ENCODE measurements at places on chromosomes 11 and 22.

DNA sequence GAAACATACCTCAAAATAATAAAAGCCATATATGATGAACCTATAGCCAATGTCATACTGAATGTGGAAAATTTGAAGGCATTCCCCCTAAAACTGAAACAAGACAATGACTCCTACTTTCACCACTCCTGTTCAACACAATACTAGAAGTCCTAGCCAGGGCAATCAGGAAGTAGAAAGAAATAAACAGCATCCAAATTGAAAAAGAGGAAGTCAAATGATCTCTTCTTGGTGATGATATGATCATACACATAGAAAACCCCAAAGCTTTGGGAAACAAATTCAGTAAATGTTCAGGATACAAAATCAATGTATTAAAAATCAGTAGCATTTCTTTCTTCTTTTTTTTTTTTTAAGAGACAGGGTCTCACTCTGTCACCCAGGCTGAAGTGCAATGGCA, 109.9 kb downstream of the DLG2 start:
- DNase-seq, result no peak

- peak; percentile 43 for DNase-seq
These were observed 6.6 kb downstream of the NEAT1 start for GRCh38 chr11:65429068-65429681.

- DNase-seq, result peak; percentile 2
These were observed 4.2 kb downstream of the CLDN5 start for GRCh38 chr22:19520007-19520406.

DNA sequence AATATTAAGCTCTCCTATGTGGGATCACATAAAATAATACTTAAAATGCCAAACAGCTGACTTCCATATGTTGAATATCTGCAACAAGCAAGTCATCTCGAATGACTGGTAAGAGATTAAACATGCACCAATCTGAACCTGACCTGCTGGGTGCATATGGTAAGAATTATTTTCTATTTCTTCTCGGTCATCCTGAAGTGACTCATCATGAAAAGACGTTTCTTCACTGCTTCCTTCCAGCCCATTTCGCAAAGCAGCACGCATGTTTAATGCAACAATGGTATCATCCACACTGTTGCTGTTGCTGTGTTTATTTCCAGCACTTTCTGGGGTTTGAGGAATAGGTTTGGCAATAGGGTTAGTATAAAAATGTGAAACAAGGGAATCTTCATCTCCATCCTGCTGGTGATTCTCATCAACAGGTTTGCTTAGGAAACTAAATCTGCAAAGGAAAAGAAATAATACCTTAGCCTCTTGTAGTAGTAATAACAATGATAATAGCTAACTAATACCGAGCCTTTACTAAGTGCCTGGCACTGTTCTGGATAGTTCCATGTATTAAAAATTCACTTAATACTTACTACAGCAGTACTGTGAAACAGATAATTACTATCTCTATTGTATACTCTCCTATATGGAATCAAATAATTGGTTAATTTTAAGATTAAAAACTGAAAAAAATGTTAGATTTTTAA, 52.0 kb upstream of the CHRNA10 start:
- no peak for DNase-seq

DNA sequence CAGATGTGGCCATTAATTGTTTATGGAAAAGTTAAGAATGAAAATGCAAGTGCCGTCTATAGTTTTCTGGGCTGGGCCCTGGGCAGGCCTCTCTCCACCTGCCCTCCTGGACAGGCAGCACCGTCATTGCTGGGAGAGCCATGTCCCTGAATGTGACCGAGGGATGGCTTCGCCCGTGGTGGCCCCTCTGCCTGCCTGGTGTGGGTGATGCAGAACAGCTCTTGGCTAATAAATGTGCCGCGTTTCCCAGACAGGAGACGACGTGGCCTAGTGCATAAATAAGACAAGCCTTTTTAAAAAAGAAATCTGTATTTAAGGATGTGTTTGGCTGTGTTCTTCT, 407.3 kb downstream of the TBC1D22A start:
- no peak for DNase-seq

DNA sequence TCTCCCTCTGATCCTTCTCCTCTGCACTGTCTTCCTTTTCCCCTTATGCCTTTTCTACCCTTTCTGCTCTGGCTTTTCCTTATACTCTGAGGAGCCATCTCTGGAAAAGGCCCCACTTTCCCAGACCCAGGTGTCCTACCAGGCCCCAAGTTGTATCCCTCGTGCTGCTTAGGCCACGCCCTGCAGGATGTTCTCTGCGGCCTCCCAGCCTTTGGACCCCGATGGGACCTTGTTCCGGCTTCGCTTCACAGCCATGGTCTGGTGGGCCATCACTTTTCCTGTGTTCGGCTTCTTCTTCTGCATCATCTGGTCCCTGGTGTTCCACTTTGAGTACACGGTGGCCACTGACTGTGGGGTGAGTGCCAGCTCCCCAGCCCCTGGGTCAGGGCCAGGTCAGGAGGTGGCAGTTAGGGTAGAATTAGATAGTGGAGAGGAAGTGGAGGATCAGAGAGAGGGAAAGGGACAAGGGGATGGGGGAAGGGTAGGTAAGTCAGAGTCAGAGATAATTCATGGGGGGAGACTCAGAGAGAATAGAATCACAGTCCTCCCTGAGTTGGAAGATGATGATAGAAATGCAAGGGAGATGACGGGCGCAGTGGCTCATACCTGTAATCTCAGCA, 8.9 kb downstream of the PGAP2 start:
- no peak for DNase-seq

DNA sequence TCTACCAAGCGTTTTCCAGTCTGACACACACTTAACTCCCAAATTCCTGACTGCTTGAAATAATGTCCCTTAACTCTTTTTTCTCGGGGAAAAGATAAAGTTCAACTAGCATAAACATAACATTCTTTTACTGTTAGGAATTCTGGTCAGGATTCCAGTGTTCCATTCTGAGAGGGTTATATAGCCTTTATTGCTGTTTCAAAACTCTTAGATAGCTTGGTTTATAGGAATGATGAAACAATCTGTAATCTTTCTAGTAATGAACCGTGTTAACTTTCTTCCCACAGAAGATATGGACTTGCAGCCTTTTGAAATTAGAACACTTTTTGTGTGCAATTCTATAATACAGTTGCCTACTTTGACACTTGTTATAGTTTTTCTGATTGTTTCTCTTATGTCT, 8.6 kb downstream of the REXO2 start:
- DNase-seq, result no peak

DNA sequence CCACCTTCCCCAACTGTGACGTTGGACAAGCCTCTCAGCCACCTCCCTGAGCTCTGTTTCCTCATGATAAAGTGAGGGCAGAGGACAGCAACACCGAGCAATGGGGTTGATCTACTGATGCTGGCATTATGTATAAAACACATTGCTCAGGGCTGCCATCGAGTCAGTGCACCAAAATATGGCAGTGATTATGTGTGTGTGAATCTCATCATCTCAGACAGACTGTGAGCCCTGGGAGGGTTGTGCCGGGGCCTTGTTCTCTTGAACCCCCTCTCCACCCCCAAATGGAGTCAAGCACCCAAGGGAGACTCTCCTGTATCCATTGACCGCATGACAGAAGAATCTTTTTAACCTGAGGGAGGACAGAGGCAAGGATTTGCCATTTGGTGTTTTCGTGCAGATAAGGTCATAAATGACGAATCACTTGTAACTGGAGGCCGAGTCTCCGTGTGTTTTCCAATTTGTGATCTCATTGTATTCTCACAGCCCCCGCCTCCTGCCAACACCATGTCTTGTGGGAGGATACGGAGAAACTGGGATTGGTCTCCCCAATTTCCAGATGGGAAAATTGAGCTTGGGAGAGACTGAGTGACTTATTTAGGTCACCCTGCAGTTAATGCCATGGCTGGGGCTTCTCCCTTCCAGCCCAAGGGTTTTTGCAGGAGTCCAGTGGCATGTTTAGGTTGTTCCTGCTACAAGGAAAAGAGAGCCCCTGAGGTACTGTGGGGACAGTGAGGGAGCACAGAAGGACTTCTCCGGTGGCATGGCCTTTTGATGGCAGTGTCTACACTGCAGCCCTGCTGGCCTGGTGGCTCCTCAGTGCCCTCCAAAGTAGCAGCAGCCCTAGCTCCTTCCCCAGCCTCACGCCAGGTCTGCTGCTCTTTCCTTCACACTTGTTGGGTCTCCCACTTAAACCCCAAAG, 52.4 kb downstream of the CHRDL2 start:
- peak; percentile 19 for DNase-seq

- peak; percentile 36 for DNase-seq
These were observed 7.8 kb upstream of the CD248 start for GRCh38 chr11:66324664-66325063.

DNA sequence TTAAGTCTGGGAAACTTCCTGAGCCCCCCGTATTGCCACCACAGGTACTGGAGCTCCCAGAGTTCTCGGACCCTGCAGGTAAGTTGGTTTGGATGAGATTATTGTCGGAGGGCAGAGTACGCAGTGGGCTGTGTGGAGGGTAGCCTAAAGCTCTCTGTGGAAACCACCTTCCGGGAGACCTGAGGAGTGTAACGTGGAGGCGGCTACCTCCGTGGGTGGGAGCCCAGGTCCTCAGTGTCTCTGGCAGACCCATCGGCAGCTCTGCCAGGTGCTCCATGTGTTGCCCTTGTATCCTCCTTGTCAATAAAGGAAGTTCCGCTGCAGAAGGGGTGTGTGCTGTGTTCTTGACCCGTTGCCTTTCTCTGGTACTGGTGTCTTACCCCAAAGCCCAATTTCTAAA, 61.4 kb downstream of the SYT13 start:
- DNase-seq, result no peak

GRCh38 chr22:22375576-22376351, 131.2 kb downstream of the VPREB1 start:
- DNase-seq, result no peak

- no peak for DNase-seq
These were observed 42.7 kb upstream of the CYP2D6 start for GRCh38 chr22:42173183-42173926.

GRCh38 chr11:60762851-60763691, 6.4 kb downstream of the MS4A15 start:
- DNase-seq, result no peak

- no peak for DNase-seq
These were observed 66.3 kb downstream of the LDLRAD3 start for GRCh38 chr11:36010010-36010740.

DNA sequence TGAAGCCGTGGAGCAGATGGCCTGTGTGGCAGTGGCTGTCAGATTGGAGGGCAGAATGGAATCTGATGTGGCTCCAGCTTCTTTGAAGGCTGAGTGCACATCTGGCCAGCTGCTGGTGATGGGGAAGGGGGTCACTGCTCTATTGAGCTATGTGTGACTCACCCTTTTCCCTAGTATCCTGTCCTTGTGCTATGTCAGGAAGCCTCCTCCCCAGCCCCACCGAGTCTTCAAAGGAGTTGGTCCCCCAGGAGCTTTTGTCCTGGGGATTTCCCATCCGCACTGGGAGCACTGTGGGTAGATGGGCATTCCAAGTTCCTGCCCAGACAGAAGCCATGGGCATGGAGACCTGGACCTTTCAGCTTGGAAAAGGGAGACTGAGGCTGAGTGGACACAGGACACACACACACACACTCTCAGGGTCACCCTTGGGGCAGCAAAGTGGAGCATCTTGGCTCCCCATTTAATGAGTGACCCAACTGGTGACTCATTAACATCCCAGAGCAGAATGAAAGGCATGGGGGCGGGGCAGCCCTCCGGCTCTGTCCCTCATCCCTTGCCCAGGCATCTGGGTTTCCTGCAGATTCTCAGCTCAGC, 3.3 kb downstream of the SERPINH1 start:
- peak; percentile 58 for DNase-seq

- no peak for DNase-seq
These were observed 53.8 kb upstream of the ME3 start for GRCh38 chr11:86726118-86726753.

- no peak for DNase-seq
These were observed 5.6 kb upstream of the SCGB2A1 start for GRCh38 chr11:62202910-62203309.

DNA sequence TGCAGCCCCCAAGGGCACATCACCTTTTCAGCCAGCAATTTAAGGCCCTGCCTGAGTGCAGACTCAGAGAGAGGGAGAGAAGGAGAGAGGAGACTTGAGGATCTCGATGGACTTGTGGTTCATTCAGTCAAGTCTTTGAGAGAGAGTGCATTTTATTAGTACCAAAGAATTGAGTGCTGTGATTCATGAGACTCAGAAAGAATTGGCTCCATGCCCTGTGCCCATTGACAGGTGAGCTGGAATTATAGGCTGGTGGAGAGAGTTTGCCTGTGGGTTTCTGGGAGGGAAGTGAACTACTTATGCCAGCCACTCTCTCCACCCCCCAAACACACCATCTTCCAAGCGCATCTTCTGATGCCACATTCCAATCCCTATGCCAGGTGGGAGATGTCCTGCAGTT, 236.8 kb downstream of the MN1 start:
- no peak for DNase-seq

- no peak for DNase-seq
These were observed 81.2 kb downstream of the PACS1 start for GRCh38 chr11:66151273-66151672.
